ENCODE measurements at places on chromosomes 7 and 10.

DNA sequence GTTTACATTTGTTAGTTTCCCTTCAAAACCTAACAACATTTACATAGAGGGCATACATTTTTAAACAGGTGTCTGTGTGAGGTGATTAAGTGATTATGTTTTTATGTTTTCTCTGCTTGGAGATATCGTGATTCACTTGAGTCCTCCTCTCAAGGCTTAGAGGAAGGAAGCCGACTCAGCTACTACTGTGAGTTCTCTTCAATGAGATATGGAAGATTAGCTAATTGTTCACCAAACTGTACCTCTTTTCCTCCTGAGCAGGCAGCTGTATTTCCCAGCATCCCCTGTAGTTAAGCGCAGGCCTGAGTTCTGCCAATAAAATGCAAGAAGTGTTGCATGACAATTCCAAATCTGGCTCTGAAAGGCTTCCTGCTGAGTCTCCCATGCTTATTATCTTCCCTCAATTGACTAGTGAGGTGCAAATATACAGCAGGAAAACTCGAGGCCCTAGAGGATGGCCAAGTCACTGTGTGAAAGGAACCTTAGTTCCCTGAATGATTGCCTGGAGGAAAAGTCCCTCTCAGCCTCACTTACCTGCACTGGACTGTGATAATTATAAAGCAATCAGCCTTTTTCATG, 528.7 kb downstream of the GRM8 start:
- no peak for DNase-seq

GRCh38 chr10:61804414-61804813, 97.1 kb upstream of the ARID5B start:
- DNase-seq = no peak

- peak; percentile 96 for DNase-seq
Observed at GRCh38 chr10:91909117-91909677, at the start of gene FGFBP3. Gene FGFBP3, minus strand, starts transcription at chr10:91909486. Its CDS starts 517 bp downstream, at chr10:91908969.

DNA sequence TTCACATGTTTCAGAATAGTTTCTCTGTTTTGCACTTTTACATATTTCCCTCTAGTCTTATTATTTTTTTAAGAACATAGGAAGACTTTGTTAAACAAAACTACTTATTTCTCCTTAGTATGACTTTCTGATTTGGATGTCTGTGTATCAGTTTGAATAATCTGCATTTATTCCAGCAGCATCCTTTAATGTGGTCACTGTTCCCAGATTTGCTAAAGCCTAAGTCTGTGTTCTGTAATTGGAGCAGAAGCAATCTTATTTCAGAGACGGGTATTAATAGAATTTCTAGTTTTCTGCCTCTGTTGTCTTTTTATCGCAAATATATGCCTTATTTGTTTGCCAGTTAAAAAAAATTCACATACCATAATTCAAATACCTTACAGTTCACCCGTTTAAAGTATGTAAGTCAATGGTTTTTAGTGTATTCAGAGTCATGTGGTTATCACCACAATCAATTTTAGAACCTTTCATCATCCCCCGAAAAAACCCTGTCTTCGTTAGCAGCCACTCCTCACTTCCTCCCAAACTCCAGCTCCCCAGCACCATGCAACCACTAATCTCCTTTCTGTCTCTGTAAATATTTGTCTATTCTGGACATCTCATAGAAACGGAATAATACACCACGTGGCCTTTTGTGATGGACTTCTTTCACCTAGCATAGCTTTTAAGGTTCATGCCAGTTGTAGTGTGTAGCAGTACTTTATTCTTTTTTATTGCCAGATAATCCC, 58.7 kb downstream of the INPP5F start:
- DNase-seq = peak; percentile 91

DNA sequence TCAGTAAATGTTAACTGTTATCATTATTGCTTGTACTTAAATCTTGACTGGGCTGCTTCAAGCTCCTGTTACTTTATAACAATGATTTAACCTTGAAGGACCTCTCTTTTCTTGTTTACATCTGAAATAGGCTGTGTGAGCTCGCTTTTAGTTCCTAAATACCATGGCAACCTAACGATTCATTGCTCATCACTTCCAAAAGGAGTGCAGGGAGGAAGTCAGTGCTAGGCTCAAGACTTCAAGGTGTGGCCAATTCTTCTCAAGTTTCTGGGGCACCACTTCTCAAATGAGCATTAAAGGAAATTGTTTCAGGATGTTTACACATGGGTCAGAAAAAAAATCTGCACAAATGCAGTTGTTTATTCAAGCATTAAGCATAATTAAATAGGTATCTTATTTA, 284.2 kb downstream of the MTERF1 start:
- DNase-seq = peak; percentile 2

GRCh38 chr7:139109983-139110411, 477 bp upstream of the ZC3HAV1 start:
- no peak for DNase-seq

DNA sequence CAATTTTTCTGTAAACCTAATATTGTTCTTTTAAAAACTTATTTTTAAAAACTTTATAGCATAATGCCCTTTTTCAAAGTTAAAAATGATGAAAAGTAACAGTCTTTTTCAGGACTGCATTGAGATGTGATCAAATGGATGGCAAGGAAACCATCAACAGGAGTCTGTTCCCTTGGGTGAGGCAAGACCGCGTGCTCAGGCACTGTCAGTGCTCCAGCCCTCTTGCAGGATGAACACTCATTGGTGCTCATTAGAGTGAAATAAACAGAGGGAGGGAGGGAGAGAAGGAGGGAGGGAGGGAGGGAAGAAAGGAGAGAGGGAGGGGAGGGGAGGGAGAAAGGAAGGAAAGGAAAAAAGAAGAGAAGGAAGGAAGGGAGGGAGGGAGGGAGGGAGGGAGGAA, 145.7 kb upstream of the CHST15 start:
- no peak for DNase-seq

- DNase-seq = no peak
Observed at GRCh38 chr10:58666024-58666423, 153.4 kb downstream of the BICC1 start.

- DNase-seq = peak; percentile 3
Observed at GRCh38 chr10:18279173-18279572, 138.9 kb downstream of the CACNB2 start.

DNA sequence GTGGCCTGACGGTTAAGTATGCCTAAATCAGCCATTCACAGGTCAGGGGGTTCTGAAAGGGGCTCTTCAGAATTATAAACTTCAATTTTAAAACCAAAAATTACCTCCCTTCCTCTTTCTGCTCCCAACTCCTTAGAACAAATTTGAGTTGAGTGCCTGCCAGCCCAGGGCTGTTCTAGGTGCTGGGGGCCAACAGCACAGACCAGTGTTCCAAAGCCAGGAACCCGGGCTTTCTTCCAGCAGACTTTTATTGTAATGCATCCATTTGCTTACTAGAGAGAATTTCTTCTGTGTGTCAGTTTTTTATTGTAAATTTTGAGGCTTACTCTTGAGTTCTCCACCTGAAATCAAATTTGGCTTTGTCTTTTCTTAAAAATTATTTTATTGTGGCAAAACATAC, 238.5 kb downstream of the CACNB2 start:
- no peak for DNase-seq

- no peak for DNase-seq
Observed at GRCh38 chr10:108904163-108904838, 1019.0 kb downstream of the XPNPEP1 start.

- no peak for DNase-seq
Observed at GRCh38 chr10:8628351-8628750, 573.9 kb downstream of the GATA3 start.

GRCh38 chr10:114932945-114933344, 5.0 kb upstream of the TRUB1 start:
- DNase-seq = no peak

DNA sequence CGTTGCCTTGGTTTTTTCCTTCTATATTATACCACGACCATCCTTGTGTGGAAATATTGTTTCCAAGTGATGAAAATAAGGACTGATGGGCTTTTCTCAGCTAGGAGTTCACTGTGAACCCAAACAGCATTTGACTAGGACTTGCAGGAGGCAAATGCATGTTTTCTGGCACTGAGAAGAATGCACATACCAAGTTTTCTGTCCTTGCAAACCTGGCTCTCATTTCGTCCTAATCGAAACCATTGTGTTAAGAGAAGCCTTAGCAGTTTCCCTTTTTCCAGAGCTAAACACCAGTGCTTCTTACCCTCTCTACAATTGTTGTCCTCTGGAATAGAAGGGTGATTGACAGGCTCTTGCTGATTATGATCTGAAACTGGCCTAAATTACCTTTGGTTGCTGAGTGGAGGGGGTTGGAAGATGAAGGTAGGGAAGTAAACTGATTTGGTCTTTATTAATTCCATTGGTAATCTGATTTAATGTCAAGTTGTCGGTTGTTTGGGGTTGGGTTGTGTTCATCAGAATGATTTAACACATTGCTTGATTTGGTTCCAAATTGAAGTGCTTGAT, 33.1 kb upstream of the ELMO1 start:
- DNase-seq = no peak

GRCh38 chr7:603152-603951, 83.7 kb upstream of the PDGFA start:
- no peak for DNase-seq

DNA sequence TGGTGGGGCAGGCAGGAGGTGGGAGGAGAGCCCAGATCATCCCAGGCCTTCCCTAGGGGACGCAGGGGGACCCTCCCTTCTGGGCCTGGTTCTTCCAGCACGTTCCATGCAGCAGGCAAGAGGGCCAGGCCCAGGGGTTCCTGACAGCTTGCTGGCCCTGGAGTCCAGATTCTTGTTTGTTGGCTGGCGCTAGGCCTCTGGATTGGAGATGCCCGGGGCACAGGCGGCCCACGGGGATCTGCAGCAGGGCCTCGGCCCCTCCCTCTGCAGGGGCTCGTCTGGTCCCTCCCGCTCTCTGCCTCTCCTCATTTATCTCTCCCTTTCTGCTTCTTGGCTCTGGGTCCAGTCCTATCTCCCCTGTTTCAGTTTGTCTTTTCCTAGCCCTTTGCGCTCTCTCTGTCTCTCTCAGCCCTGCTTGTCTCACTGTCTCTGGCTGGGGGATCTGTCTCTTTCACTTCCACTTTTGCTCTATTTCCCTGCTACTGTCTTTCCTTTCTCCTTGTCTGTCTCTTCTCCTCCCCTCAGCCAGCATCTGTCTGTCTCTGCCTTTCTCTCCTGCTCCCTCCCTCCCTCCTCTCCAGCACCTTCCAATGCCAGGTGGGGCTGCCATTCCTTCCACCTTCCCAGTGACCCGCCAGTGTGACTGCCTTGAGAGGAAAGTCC, 1.1 kb upstream of the AQP1 start:
- no peak for DNase-seq

GRCh38 chr7:91850455-91850854, 30.0 kb downstream of the MTERF1 start:
- DNase-seq = no peak

GRCh38 chr10:79268742-79269141, 78.5 kb upstream of the PPIF start:
- DNase-seq = peak; percentile 21

- DNase-seq = no peak
Observed at GRCh38 chr7:115083935-115084334, 162.0 kb downstream of the MDFIC start.

GRCh38 chr7:122262246-122262645, 42.3 kb downstream of the FEZF1 start:
- DNase-seq = no peak
